Activated CD8-positive, alpha-beta T cell treated with anti-CD3 and anti-CD28 coated beads for 36 hours (primary cell): ENCODE measurements at places on chromosomes 4 and X.

DNA sequence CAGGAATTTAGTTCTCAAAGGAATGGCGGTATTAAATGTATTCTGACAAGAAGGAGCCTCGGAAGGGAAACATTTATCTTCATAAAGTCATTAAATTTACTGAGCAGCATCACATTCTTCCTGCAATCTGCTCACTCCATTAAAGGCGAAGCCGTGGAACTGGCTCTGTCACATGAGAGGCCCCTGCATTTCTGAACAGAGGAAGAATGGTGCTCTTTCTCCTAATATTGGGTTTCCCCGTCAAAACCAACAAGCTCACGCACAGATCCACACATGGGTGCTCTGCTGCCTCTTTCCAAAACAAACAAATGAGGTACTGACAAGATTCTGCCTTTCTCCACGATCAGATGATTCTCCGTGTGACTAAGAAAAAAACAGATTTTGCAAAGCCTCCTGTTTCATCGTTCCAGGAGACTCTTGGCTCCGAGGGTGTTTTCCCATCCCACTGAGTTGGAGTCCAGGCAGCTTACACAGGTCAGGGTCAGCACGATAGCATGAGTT is 191.2 kb downstream of the IDS start:
- no peak for DNase-seq

GRCh38 chr4:122663814-122664610 is 43.1 kb upstream of the IL21 start:
- DNase-seq = no peak

DNA sequence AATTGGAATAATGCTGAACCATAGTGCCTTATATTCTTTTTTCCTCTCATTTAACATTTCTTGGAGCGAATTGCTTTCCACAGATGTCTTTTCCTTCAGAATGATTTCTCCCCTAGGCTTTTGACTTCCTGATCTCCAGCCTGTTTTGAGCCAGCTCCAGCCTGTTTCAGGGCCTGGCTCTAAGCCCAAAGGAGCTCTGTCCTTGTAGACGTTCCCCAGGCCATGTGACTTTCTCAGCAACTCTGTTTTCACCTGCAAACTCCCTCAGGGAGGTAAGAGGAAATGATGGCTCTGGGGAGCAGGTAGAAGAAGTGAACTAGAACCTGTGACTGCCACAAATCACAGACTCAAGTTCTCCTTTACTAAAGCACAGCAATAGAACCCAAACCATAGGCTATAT is 89.1 kb downstream of the AKAP4 start:
- no peak for DNase-seq

DNA sequence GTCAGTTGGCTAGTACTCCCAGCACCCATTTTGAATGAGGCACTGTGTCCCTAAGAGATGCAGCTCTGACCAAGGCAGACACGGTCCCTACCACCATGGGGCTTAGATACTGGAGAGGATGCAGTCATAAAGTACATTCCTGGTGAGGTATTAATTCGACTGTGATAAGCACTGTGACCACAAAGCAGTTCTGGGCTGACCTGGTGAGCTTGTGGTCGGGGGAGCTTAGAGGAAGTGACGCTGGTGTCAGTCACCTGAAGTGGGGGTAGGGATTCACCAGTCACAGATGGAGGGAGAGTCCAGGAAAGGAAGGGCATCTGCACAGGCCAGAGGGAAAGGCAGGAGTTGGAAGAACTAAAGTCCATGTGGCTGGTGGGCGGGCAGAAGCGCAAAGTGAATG is 15.8 kb upstream of the CLTRN start:
- peak; percentile 32 for DNase-seq

GRCh38 chr4:3709061-3709845 is 56.9 kb upstream of the ADRA2C start:
- no peak for DNase-seq

DNA sequence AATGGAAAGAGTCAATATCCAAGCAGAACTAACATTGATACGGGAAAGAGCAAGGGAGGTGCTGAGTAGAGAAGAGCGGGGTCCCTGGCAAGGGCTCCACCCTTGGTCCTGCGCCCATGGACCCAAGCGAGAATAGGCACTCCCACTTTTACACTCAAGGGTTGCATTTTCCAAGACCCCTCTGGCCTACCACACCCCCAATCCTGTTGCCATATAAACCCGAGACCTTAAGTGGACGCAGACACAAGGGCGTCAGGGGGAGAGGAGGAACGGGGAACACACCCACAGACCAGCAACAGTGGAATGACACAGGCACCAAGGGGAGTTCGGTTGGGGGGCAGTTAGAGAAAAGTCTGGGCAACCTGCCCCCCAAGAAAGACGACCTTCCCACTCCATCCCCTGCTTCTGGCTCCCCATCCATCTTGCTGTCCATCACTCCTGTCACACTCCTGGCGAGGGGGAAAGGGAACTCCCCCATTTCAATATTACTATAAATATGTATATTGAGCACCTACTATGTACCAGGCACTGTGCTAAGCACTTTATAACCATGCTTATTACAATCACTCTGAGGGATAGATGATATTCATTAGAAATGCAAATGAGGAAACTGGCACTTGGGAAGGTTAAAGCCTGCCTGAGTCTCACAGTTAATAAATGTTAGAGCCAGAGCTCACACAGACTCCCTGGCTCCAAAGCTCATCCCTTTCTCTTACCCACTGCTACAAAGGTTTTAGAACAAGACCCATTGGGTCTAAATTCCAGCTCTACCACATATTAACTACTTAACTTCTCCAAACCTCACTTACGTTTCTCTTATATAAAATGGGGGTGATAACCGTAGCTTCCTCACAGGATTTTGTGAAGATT is 51.7 kb downstream of the SCD5 start:
- no peak for DNase-seq

DNA sequence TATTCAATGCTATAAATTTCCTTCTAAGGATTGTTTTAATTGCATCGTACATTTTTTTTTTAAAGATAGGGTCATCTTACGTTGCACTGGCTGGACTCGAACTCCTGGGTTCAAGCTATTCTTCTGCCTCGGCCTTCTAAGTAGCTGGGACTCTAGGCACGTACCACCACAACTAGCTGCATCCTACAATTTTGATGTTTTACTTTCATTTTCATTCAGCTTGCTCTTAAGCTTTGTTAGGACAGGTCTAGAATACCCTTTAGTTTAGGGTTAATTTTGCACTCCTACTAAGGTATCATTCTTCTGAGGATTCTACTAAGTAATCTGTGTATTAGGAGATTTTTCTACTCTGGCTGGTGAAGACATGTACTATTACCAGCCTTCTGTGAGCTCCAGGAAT is 50.2 kb upstream of the C1GALT1C1 start:
- no peak for DNase-seq

DNA sequence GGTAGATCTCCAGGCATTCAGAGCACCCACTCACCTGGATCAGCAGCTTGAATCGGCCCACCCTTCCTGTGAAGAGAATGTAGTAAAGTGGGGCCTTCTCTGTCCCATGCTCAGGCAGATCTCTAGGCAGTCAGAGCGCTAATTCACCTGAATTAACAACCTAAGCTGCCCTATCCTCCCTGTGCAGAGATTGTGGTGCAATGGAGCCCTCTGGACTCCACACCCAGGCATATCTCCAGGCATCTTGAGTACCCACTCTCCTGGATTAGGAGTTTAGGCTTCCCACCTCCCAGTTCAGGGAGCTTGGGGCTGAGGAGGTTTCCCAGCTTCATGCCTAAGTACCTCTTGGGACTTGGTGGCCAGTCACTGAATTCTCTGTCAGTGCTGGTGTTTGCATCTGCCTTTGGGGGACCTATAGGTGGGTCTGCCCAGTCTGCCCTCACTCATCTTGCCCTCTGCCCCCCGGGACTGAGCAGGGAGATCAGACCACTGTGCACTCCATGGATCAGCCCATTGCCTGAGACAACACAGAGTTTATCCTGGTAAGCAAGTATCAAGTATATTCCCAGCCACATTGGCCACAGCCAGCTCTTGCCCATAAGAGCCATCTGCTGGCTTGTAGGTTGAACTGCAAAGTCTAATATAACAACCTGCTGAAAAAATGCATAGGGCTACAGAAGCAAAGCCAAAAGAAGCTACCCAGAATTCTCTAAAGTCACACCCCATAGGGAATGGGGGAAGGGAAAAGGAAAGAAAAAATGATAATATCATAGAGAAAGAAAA is 372.9 kb downstream of the KLHL13 start:
- DNase-seq = no peak

- DNase-seq = peak; percentile 40
Measured at GRCh38 chr4:52889778-52890520, 27.8 kb downstream of the RASL11B start.

GRCh38 chrX:114717921-114718320 is 134.0 kb downstream of the HTR2C start:
- DNase-seq = peak; percentile 1

DNA sequence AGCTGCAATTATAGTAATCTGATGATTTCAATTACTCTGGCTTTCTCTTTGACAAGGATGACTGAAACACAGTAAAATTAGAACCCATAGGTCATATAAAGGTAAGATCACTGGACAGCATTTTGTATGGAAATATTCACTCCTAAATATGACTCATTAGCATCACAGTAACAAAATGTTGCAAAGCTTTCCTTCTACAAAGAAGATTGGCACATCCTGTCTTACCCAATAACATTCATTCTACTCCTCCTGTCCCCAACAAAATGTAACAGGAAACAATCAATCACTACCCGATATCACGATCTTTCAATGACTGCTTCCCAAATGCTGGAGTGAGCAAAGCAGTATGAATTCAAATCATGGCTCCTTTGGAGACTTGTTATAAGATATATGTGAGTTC is 95.3 kb downstream of the FANCB start:
- DNase-seq = no peak

GRCh38 chrX:97089116-97089515 is 205.4 kb downstream of the RPA4 start:
- DNase-seq = no peak

DNA sequence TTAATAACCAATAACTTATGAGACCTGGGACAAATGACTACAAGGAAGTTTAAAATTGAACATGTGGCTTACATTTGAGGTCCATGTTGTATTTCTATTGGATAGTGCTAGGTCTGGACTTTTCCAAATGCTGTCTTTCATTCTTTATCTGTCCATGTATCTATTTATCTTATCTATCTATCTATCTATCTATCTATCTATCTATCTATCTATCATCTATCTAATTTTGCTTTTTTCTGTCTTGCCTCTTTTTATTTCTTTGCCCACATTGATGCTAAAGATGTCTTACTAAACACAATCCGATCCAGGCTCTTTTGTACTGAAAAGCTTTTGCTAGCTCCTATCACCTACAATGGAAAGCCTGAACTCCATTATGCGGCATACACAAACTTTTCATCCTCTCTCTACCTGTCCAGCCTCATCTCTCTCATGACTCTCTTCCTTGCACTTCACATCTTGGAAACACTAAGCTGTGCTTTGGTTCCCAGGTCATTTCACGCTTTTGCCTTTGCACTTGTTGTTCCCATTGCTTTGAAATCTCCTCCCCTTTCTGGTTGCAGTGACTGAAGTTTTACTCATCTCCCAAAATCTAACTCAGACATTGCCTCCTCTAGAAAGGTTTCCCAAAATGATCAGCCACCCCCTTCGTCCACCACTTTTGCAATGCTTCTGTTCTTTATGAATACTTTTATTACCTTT is 107.2 kb downstream of the SYNPO2 start:
- DNase-seq = no peak

DNA sequence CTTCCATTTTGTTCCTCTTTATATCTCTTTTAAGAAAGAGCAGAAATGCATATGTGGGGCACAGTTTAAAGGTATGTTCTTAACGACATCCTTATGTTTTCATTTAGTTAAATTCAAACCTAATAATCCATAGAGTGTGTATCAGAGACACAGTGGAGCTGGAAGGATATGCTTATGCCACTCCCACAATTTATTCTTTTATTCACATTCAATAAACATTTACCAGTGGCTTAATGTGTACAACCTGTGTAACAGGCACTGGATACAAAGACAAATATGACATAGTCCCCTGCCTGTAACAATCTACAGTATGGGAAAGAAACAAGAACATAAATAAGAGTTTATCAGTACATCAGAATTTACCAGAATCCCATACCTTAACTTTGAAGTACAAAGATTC is 22.4 kb upstream of the CORIN start:
- DNase-seq = no peak

GRCh38 chrX:108641589-108642272 is 94.6 kb downstream of the IRS4 start:
- DNase-seq = no peak

DNA sequence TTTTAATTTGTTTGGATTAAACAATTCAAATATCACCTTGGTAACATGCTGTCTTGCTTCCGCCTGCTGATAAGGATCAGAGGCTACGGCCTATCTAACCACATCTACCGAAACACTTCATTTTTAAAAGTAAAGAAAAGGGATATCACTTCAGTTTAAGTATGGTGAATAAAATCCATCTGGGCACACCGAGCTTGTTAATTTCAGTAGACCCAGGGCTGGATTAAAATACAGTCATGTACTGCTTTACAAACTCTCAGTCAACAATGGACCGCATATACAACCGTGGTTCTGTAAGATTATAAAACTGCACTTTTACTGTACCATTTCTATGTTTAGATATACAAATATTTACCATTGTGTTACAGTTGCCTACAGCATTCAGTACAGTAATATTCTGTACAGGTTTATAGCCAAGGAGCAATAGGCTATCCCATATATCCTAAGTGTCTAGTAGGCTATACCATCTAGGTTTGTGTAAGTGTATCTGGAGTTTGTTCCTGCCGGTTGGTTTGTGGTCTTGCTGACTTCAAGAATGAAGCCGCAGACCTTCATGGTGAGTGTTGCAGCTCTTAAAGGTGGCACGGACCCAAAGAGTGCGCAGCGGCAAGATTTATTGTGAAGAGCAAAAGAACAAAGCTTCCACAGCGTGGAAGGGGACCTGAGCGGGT is 40.0 kb downstream of the SEPTIN11 start:
- peak; percentile 85 for DNase-seq

- DNase-seq = no peak
Measured at GRCh38 chr4:176818531-176818930, 25.8 kb upstream of the VEGFC start.

DNA sequence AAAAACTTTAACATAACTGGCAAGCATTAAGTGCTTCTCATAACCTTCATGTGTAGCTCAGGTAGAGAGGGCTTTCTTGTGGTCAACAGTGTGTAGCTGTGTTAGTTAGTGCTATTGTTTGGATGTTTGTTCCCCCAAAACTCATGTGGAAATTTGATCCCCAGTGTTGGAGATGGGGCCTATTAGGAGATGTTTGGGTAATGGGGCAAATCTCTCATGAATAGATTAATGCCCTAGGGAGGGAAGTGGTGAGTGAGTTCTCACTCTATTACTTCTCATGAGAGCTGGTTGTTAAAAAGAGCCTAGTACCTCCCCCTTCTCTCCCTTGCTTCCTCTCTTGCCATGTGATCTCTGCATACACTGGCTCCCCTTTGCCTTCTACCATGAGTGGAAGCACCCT is 16.5 kb upstream of the SLC25A43 start:
- no peak for DNase-seq
